ENCODE measurements at places on chromosomes 1 and 21. TPM values are rescaled to one million over a fixed set of nuclear protein-coding genes. Genes with fewer than 3 reads are reported as not detected.

DNA sequence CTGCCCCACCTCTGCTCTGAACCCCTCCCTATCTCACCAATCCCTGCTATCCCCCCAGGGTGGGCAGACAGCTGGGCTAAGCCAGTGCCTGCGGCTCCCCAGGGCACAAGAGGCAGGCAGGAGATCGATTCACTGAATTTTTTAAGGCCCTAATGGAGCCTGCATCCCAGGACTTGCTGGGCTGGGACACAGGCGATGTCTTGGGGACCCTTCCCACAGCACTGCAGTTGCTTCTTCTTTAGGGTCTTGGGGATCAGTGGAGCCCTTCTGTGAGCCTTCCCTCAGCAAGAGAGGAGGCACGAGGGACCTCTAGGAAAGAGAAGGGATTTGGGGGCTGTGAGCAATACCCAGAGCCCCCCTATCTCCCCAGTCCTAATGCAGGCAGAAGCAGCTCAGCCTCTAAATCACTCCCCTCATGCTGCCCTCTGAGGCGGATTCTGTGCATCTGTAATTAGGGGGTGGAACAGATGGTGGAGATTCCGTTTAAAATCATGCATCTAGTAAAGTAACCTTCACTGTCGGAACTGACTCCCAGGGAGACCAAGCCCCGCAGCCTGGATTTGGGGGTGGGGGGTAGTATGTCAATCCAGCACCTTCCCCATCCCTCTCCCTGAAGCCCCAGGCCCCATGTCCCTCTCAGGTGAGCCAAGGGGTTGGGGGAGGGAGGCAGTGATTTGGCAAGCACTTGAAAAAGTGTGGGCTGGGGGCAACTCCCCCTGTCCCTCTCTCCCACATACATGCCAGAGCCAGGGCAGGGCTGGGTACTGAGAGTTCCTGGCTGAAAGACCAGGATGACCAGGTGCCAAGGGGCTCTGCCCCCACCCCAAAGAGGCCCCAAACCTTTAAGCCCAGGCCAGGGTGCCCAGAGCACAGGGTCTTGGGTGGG lies 10.0 kb downstream of the AHDC1 start:
- no peak for DNase-seq

GRCh38 chr1:50252196-50252595 lies 143.5 kb downstream of the ELAVL4 start:
- DNase-seq, result no peak

LAMC2 gene
- not detected for total RNA-seq

- DNase-seq, result no peak
These were observed 45.9 kb upstream of the TENT5C start for GRCh38 chr1:117559985-117560384.

CTXND2 gene
- total RNA-seq, result not detected

DNA sequence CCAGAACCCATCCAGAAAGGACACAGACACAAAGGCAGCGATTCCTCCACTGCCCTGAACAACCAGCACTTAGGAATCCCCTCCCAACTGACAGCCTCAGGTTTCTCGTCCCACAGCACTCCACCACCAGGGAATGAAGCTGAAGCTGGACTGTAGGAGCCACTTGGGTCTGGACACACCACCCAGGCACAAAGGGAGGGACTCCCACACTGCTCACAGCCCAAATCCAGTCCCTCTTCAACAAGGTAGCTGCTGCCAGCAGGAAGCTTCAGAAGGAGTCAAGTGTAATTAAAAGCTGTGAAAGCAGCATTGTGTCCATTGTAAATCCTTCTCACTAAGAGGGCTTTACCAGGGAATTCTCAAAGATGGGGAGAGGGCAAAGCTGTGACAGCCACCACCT lies 29.0 kb downstream of the LMX1A start:
- no peak for DNase-seq

- no peak for DNase-seq
These were observed 682.0 kb upstream of the B3GALT2 start for GRCh38 chr1:193868425-193868824.

DNA sequence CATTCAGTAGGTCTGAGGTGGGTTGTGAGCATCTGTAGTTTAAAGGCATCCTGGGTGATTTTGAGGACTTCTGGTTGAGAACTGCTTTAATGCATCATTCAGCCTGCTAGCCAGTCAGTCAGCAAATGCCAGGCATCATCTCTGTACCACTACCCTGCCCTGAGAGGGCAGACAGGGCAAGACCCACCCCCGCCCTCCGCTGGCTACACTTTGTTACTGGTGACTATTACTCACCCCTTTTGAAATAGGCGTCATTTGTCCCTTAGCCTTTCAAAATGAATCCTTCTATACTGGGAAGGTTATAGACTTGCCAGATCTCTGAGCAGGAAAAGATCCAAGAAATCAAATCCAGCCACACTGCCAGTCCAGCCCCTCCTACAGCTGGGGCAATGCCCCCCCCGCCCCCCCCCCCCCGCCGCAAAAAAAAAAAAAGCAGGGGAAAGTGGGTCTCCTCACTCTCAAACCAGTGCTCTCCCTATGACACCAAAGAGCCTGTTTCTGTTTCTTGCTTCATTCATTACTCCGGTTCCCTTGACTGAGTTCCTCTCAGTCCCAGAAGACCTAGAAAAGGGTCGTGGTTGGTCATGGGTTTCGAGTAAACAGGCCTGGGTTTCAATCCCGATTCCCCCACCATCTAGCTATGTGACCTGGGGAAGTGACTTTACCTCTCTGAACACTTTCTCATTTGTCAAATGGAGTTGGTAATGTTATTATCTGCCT lies 4.4 kb downstream of the SELENON start:
- DNase-seq, result no peak

DNA sequence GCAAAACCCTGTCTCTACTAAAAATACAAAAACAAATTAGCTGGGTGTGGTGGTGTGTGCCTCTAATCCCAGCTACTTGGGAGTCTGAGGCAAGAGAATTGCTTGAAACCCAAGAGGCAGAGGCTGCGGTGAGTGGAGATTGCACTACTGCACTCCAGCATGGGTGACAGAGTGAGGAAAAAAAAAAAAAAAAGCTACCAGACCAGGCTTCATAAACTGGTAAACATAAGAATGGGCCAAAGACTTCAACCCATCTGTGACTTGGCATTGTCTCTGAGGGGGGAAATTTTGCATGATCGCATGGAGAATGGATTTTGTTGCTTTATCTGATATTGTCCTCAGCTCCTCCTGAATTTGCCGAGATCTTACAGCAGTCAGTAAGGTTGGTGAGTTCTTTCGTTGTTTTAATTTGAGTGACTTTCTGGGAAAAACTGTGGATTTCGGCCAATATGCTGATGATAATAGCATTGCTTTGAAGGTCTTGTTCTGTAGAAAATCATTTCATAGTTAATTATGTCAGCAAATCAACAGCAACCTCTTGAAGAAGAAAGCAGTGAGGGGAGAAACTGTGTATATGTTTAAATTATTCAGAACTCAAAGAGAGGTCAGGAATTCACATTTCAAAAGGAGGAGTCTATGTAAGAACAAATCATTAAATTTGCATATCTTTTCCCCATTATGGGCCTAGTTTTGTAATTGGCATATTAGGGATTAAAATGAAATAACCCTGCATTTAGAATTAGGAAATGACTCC lies 13.1 kb downstream of the FGGY start:
- no peak for DNase-seq

KAZN gene
- total RNA-seq, result 0.73 TPM

GRCh38 chr1:154657556-154657955 lies 49.6 kb upstream of the ADAR start:
- DNase-seq, result no peak

GRCh38 chr1:37186246-37186756 lies 152.0 kb upstream of the GRIK3 start:
- no peak for DNase-seq

DNA sequence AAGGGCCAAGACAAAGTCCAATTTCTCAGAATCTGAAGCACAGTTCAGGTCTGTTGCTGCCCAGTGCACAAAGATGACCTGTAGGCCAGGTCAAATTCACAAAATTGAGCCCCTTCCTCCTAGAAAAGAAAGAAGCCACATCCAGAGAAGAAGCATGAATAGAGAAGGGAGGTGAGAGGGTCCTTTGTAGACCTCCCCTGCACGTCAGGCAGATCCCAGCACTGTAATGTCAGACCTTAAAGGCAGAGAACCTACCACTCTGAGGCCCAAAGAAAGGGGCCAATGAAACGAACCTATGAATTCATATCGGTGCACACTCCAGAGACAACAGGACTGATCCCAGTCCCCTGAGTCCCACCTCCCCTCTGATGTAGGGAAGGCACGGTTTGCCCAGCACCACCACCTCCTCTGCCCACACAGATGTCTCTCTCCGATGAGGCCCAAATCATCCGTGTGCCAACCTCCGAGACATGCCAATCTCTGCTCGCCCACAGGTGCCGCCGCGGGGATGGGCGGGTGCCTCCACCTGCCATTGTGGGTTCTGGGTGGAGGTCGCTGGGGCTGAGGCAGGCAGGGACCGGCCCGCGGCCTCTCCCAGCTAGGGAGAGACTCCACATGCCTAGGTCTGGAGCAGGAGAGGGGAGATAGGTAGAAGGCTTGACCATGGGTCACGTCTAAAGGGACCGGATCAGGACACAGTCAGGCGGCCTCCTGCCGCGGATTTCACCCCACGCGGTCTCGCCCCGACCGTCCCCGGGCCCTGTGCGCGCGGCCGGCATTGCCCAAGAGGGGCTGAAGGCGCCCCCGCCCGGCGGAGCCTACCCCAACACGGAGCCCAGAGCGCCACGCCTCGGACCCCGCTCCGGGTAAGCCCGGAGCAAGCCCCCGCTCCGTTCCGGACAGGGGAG lies 42.1 kb downstream of the RRAGC start:
- DNase-seq, result no peak

AQP10 gene
- not detected for total RNA-seq

DNA sequence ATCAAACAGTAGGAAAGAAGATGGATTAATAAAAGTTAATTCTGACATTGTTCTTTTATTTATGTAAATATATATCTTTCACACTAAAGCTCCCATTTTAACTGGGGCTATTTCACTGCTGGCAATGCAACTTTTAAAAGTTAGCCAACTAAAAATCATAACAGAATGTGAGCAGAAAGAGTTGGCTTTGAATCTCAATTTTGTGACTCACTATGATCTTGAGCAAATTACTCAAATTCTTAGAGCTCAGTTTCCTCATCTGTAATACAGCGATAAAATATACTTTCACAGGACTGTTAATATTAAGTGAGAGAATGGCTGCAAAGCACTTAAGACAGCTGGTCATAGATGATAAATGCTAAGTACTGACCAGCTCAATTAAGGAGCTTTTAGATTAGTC lies 10.8 kb downstream of the EFCAB14 start:
- DNase-seq, result no peak

DNA sequence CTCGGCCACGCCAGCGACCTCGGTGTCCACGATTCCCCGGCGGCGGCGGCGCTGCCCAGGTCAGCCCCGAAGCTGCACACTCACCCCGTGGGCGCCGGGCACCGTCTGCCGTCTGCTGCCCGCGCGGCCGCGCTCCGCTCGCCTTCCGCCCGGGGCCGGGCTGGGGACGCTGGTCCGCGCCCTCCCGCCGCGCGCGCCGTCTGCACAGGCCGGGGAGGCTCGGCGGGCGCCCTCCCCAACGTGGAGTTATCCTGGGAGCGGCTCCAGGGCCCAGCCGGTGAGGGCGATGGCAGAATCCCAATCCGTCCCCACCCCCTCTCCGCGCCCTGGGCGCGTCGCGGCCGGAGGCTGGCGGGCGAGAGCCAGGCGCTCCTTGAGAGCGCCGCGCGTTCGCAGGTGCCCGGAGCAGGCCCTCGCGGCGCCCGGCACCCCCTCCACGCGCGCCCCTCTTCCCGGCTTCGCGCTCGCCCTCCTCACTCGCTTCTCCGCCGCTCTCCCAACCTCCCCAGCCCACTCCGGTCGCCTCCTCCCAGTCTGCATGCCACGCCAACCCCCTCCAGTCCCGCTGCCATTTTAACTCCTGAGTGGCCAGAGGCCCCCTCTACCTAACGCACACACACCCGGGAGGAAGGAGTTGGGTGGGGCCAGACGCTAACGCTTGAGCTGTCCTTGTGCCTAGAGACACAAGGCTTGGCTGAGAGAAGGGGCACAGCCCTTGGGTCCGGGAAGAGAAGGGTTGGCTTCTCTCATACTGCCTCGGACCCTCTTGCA lies at the start of gene LRRN2:
Gene LRRN2 (minus strand): TSS at position 503 of the 771 bp plus-strand sequence. CDS start 65,746 bp downstream, outside the sequence.
- DNase-seq, result no peak

- DNase-seq, result no peak
These were observed 23.6 kb downstream of the TGFB2 start for GRCh38 chr1:218368686-218369085.

DNA sequence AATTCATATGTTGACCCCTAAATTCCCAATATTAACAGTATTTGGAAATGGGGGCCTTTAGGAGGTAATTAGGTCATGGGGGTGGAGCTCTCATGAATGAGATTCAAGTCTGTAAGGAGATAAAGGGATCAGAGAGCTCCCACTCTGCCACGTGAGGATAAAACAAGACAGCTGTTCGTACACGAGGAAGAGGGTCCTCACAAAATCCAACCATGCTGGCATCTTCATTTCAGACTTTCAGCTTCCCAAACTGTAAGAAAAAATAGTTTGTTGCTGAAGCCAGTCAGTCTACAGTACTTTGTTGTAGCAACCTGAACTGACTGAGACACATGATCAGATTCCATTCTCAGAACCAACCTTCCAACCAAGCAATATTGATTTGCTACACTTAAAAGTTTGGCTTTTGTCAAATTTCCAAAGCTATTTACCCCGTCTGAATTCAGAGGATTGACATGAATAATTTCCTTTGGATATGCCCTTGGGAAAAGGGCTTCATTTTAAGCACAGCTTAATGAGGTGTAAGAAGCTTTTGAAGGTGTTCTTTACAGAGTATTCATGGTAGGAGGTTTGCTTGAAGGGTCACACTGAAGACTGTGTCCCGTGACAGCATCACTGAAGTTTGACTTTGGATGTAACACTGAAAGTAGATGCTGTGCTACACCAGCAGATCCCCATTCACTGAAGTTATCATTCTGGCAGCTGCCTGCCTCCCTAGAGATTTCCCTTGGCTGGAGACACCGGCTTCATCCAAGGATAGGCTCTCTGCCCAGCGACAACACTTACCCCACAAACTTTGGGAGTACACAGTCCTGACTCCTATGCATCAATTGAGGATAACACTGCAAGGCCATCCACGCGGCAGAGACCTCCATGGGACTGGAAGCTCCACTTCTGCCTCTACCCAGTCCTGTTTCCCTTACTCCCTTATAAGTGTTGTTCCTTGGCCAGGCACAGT lies 4.9 kb upstream of the OMA1 start:
- no peak for DNase-seq

LYST gene
- 90.2 TPM for total RNA-seq

WDR47 gene
- total RNA-seq, result 10.3 TPM

PLD5 gene
- total RNA-seq, result not detected

DNA sequence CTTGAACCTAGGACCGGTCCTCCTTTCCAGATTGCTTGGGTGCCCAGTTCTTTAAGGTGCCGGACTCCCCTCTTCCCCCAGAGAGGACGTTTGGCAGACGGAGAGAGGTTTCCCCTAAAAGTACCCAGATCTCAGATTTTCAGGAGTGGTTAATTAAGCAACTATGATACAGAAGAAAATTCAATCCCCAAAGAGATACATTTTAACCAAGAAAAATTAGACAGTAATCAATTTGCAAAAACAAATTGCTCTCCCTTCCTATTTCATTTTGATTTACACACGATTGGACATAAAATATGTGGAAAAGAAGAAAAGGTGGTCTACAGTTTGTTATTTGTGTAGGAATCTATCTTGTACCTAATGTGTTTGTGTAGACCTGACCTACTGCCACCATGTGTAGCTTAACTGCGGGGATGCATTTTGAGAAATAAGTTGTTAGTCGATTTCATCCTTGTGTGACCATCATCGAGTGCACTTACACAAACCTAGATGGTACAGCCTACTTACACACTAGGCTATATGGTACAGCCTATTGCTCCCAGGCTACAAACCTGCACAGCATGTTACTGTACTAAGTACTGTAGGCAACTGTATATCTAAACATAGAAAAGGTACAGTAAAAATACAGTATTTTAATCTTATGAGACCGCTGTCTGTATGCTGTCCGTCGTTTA lies 755 bp downstream of the RPAP2 start:
- DNase-seq, result no peak

GRCh38 chr1:150233359-150234308 lies 2.3 kb downstream of the ANP32E start:
- no peak for DNase-seq

Data from activated B cell treated with CpG ODN at 0.5 μM for 24 hours (primary cell).